HCT116 (cell line): ENCODE measurements at places on chromosomes 1 and 21.

- no peak for DNase-seq
Observed at GRCh38 chr1:53620061-53620855, 118.7 kb downstream of the GLIS1 start.

DNA sequence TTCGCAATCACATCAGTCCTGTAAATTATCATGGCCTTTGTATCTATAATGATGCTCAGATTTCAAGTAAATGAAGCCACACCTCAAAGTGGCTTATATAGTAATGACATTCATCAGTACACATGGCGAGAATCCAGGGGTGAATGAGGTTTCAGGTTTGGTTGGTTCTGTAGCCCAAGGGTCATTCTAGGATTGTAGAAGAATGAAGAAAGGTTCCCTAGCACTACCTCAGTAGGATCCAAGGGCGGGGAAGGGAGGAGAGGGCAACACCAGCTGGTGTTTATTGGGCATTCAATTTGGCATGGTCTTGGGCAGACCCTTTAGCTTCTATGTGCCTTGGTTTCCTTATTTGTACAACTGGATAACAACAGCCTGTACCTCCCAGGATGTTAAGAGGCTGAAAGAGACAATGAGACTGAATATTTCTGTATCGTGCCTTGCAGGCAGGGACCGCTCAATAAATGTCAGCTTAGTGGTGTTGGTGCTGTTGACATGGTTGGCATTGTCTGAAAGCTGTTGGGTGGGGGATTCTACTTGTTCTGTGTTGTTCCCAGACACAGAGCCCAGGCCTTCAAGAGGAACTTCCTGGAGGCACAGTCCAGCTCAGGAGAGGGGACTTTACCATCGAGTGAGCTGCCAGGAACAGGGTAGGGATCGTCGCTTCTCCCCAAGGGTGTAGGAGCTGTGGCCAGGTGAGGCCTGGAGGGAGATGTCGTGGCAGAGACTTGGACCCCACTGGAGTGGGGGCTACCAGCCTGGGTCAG is 388.2 kb downstream of the PTPRU start:
- DNase-seq, result no peak

DNA sequence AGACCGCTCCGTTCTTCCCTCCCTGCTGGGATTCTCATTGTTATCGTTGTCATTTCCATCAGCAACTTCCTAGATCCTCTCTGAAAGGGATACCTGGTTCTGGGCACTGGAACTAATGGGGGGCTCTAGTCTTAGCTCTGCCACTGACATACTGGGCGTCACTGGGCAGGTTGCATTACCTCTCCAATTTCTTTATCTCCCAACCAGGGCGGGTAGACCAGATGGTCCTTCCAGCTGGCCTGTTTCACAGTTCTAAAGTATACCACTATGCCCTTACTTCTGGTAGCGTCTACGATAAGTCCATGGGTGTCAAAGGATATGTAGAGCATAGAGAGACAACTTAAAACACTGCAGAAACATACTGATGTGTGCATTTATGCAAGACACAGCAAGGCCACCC is 1.4 kb downstream of the GPR37L1 start:
- no peak for DNase-seq

DNA sequence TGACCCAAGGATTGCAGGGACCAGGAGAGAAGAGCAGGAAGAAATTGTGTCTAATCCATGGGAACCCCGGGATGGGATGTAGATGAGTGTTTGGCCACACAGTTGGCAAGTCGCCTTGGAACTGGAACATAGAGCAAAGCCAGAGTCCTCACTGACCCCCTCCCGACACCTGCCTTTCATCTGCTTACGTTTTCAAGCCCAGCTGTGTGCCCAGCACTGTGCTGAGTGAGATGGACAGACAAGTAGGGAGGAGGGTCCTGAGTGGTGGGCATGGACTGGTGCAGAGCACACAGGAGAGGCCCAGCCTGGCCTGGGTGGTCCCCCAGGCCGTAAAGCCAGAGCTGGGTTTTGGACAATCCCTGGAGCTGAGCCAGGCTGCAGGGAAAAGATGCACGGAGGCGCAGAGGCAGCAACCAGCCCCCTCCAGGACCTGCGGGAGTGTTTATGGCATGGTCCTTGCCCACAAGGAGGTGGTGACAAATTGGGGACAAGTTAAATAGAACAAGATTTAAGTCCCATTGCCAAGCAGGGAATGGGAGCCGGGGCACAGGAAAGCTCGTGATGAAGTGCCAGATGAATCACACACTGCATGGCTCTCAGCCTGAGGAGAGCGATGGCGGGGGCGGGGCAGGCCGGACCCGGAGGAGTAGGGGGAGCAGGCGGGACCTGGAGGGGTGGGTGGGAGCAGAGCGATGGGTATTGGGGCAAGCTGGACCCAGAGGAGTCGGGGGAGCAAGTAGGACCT is 157.8 kb upstream of the VAMP3 start:
- no peak for DNase-seq

- no peak for DNase-seq
Observed at GRCh38 chr1:109910963-109911798, 532 bp downstream of the CSF1 start.

DNA sequence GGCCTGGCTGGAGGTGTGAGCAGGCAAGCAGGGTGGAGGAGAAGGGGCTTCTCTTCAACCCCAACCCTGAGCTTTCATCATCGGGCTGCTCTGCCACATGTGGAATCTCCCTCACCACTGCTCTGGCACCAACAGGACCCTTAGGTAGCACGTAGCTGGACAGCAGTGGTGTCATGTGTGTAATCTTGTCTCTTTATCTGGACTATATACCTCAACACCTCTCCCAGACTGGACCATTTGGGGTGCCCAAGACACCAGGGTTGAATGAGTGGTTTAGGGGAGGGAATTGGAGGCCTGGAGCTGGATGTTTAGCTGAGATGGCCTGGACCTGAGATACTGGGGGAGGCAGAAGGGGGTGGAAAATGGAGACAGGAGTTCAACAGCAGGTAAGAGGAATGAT is 63.0 kb downstream of the UBE2T start:
- DNase-seq, result no peak

- DNase-seq, result no peak
Observed at GRCh38 chr1:6509919-6510291, 18.4 kb upstream of the PLEKHG5 start.
